ENCODE measurements at places on chromosomes 7 and 10.
A peak's percentile ranks its signal among the peaks of the same experiment; 100 is the strongest.

DNA sequence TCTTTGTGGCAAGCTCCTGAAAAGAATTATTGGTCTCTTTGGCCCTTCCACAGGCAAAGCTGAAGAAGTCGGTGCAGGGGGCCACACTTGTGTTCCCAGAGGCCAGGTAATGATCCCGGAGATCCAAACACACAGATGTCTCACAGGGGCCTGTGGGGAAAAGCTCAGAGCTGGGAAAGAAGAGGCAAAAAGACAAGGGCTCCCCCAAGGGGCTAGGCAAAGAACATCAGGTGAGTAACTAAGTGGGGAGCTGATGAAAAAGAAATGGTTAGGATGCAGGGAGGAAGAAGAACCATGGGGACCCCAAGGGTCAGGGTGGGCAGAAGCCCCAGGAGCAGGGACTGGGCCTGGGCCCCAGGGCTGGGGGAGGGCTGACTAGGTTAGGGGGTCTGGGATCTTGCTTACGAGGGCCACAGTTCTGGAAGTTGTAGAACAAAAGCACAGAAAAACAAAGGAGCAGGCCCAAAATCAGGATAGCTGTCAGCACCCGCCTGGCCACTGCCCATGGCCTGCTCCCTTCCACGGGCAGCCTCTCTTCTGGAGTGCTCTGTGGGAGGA is 1.1 kb downstream of the KEL start:
- DNase-seq, result no peak

GRCh38 chr7:156151658-156152057 is 339.4 kb upstream of the SHH start:
- DNase-seq, result no peak

DNA sequence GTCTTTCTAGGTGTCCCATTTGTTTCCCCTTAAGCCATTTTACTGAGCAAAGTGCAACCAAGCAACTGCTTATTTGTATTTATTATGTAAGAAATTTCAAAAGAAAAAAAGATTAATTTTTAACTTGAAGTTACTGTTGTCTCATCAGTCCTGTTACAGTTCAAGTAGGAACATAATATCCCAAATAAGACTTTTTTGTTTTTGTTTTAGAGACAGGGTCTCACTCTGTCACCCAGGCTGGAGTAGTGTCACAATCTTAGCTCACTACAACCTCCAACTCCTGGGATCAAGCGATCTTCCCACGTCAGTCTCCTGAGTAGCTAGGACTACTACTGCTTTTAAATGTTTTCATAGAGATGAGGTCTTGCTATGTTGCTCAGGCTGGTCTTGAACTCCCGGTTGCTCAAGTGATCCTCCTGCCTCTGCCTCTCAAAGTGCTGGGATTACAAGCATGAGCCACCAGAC is 101.9 kb downstream of the MICU1 start:
- no peak for DNase-seq

DNA sequence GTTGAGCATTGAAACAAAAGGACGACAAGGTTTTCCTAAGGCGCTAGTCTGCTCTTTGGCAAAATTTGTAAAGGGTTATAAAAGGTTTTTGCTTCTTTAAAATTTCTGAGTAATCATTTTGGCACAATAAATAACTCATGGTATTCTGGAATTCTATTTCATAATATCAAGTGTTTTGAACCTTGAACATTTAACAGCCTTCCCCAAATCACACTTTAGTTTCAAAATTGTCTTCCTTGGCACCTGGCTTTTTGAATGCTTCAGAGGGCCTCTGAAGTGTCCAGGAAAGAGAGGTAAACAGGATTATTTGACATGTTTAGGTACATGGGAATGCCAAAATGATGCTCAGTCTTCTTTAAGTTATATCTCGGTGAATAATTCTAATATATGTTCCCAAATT is 220.8 kb downstream of the PHF14 start:
- DNase-seq, result no peak

DNA sequence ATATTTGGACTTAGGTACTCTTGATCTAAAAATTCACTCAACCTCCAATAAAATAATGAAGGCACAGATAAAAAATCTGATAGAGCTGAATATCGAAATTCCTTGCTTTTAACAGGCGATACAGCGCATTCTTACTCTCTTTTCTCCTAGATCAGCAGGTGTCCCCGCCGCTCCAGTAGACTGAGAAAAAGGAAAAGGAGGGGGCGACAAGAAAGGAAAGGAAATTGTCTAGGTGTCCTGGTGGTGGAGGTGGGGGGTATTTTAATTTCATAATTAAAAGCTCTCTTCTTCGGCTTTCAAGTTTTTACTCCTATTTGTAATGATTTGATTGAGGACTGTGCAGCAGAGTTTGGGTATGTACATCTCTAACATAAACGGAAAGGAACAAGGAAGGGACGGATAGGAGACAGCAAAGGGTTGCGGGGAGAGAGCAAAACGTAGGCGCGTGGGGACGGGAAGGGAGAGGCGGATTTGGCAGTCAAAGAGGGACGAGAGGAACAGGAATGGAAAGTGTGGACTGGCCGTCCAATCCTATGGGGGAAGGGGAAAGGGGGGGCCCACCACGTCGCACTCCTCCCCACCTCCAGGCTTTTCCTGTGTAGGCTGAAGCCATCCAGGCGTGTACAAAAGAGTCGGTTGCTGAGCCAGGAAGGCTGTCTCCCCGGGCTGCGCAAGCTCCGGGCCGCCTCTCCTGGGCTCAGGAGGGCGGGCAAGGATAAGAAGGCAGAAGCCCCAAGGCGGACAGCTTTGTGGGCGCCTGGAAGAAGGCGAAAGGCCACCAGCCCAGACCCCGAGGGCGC is 875 bp upstream of the HECTD2 start:
- peak; percentile 95 for DNase-seq

GRCh38 chr7:70678621-70679251 is 453.2 kb upstream of the GALNT17 start:
- DNase-seq, result no peak

DNA sequence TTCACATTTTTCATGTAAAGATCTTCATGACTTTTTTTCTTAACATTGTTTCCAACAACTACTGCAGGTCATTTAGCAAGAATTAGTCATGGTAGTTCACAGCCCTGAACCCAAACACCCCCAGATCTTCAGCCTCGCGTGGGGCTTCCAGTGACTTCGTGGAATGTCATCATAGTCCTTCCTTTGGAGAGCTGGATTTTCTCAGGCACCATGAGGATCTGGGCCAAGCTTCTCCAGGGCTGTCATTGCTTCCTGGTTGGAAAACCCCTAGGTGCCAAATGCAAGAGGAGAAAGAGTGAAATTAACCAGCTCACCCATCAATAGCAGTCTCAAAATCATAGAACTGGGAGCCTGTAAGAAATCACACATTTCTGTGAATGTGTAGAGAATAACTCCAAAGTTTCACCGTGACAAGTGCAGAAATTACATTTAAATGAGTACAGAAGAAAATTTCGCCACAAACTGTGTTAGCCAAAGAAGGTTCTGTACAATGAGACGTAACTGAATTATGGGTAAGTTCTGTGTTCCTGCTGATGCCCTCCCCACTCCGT is 175.4 kb downstream of the CELF2 start:
- DNase-seq, result no peak

- DNase-seq, result no peak
Observed at GRCh38 chr10:113856563-113856962, 2.1 kb downstream of the NHLRC2 start.

- DNase-seq, result no peak
Observed at GRCh38 chr10:113882240-113882639, 27.8 kb downstream of the NHLRC2 start.

- no peak for DNase-seq
Observed at GRCh38 chr7:45028138-45028919, 28.3 kb downstream of the CCM2 start.

DNA sequence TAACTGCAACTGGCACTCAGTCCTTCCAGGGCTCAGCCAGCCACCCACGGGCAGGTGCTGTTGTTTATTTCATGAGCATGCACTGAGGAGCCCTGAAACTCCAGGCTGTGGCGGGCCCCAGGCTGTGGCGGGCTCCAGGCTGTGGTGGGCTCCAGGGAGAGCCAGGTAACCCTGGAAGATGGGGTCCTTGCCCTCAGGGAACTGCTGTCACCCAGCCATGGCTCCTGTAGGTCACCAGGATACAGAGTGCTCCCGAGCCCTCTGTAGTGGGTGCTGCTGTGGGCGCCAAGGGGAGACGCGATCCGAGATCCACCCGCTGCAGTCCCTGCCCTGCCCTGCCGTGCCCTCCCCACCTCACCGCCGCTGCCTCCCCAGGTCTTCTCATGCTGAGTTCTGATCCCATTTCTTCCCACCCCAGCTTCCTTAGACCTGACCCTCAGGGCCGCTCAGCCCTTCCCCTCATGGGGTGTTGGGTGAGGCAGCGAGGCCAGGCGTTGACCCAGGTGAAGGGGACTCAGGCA is 29.6 kb downstream of the LRRC27 start:
- peak; percentile 77 for DNase-seq

- no peak for DNase-seq
Observed at GRCh38 chr7:43631559-43631958, 48.7 kb downstream of the STK17A start.

DNA sequence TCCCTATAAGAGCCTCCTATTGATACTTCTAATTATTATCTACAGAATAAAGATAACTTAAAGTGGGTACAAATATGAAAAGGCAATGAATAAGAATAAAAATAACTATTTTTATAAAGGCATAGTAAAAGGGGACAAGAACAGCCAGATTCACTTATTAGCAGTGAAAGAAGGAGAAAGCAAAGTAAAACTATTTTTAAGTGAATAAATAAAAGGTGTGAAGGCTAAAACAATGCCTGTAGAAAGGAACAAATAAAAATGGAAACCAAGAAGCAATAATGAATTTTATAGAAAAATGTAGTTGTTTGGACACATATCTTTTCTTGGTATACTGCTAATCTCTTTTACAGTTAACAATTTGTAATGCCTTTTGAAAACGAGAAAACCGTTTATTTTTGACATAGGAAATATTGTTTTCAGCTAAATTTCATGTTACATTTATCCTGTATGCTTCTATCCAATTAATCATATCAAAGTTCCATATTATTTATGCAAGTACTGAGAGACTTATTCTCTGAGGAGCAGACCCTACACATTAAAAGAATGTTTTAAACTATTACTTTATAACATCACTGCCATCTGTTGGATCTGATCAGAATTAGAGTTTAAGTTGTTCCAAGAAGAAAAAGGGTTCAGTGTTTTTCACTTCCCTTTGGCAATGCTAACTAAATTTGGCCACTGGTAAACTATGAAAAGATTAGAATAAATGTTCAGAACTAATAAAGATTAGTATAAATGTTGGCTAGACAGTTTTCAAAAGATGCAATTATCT is 59.1 kb downstream of the ARMC3 start:
- no peak for DNase-seq

GRCh38 chr10:111281516-111281915 is 204.7 kb downstream of the ADRA2A start:
- peak; percentile 10 for DNase-seq

DNA sequence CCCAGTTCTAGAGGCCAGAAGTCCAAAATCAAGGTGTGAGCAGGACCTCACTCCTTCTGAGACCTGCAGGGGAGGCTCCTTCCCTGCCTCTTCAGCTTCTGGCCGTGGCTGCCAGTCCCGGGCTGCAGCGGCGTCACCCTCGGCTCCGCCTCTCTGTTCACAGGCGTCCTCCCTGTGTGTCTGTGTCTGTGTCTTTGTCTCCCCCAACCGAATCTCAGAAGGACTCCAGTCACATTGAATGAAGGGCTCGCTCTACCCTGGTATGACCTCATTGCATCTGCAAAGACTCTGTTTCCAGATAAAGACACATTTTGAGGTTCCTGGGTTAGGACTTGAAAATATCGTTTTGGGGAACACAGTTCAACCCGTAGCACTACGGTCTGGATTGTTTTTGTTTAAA is 33.1 kb upstream of the GALNT11 start:
- no peak for DNase-seq

- no peak for DNase-seq
Observed at GRCh38 chr10:43198682-43199005, 60.4 kb downstream of the CSGALNACT2 start.

- DNase-seq, result peak; percentile 23
Observed at GRCh38 chr10:113108194-113108835, 158.3 kb downstream of the TCF7L2 start.

DNA sequence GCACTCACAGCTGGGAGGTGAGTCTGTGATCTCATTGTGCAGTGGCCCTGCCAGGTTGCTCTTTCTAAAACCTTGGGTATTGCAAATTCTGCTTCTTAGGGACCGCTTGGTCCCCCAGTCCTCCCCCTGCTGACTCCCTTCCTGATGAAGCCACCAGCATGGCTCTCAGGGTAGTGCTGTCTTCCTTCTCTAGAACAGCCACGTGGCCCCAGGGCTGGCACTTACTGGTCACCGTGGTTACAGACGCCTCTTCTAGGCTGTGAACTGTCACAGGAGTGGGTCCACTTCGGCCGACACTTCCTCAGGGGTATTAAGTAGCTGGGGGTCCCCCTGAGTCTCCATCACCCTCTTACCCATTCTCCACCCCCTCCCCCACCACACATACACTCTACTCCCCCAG is 2.7 kb upstream of the HTRA1 start:
- DNase-seq, result no peak

GRCh38 chr7:116957874-116958273 is 4.6 kb downstream of the ST7 start:
- DNase-seq, result no peak

DNA sequence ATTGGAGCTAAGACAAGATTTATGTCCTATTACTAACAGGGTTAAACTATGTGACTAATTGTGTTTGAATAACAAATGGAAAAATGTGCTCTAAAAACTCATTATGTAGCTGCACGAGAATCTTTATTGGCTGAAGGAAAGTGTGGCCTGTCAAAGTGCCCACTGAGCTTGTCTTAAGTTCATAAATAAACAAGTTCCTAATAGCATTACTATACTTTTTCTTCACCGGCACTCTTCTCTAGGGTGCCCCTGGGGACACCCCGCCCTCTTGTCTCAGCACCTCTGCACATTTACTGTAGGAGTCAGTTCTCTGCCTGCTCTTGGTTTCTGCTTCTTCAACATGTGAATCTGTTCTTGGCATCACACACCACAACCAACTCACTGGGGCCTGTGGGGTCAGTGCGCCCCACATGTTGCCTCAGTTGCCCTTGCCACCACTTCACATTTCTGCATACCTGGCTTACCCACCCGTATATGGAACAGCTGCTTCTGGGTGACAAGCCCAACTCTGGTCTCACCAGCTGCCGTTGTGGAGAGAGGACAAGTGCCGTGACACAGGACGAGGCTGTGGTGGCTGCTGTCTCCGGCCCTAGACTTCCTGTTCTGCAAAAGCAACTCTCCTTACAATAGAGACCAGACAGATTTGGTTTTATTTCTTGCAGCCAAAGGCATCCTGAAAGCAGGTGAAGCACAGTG is 96.3 kb upstream of the DDC start:
- no peak for DNase-seq

DNA sequence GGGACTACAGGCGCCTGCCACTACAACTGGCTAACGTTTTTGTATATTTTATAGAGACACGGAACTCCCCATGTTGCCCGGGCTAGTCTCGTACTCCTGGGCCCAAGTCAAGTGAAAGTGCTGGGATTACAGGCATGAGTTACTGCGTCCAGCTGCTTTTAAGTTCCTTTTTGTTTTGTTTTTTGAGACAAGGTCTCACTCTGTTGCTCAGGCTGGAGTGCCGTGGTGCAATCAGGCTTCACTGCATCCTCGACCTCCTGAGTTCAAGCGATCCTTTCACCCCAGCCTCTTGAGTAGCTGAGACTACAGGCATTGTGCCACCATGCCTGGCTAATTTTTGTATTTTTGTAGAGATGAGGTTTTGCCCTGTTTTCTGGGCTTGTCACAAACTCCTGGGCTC is 155.0 kb downstream of the GALNT17 start:
- DNase-seq, result no peak

GRCh38 chr7:5383314-5384098 is 40.1 kb downstream of the TNRC18 start:
- no peak for DNase-seq

- DNase-seq, result no peak
Observed at GRCh38 chr10:129174232-129175014, 292.6 kb upstream of the MGMT start.
